NCI-H524 treated with DMSO at 0.1 percent for 48 hours (cell line): ENCODE measurements at places on chromosomes 4 and X.

DNA sequence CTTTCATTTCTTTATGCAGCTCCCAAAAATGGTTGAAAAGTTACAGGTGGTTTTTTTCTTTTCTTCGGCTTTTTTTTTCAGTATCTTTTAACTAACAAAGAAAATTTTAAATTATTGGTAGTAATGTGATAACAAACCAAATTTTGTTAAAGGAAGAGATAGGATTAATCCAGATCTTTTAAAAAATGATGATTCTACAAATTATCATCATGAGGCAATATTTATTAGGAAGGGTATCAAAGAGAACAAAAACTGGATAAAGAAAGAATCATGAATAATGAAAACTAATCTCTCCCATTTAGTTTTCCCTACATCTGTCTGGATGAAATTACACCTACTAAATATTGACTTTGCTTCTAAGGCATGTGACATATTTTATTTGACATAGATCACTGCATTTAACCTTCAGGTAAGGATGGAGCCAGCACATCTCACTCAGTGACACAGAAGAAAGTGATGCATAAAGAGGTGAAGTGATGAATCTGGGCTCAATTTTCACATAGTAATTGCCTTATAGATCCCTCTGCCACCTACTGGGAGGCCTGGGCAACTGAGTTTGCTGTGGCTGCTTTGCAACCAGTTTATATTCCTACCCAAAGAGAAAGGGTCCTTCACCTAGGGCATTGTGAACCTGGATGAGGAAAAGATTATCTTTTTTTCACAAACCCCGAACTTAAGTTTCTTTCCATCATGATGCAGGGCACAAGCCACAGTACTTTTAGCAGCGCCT is 155.6 kb downstream of the HNRNPD start:
- DNase-seq, result no peak

GRCh38 chr4:142983065-142983464 is 137.0 kb upstream of the INPP4B start:
- no peak for DNase-seq

- peak; percentile 20 for DNase-seq
Measured at GRCh38 chrX:38112566-38112965, 106.2 kb downstream of the SYTL5 start.

DNA sequence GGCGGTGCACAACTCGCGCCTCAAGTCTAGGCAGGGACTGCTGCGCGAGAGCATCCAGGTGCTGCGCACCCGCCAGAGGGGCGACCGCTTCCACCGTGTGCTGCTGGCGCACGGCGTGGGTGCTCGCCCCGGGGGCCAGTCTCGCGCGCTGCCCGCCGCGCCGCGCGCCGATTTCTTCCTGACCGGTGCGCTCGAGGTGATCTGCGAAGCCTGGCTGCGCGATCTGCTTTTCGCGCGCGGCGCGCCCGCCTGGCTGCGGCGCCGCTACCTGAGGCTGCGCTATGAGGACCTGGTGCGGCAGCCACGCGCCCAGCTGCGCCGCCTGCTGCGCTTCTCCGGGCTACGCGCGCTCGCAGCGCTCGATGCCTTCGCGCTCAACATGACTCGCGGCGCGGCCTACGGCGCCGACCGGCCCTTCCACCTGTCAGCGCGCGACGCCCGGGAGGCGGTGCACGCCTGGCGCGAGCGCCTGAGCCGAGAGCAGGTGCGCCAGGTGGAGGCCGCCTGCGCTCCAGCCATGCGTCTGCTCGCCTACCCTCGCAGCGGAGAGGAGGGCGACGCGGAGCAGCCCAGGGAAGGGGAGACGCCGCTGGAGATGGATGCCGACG is 1.3 kb downstream of the CHST7 start:
- DNase-seq, result no peak

GRCh38 chr4:113273721-113274220 is 224.3 kb downstream of the ANK2 start:
- no peak for DNase-seq

GRCh38 chr4:152633118-152633517 is 46.7 kb downstream of the TMEM154 start:
- no peak for DNase-seq

DNA sequence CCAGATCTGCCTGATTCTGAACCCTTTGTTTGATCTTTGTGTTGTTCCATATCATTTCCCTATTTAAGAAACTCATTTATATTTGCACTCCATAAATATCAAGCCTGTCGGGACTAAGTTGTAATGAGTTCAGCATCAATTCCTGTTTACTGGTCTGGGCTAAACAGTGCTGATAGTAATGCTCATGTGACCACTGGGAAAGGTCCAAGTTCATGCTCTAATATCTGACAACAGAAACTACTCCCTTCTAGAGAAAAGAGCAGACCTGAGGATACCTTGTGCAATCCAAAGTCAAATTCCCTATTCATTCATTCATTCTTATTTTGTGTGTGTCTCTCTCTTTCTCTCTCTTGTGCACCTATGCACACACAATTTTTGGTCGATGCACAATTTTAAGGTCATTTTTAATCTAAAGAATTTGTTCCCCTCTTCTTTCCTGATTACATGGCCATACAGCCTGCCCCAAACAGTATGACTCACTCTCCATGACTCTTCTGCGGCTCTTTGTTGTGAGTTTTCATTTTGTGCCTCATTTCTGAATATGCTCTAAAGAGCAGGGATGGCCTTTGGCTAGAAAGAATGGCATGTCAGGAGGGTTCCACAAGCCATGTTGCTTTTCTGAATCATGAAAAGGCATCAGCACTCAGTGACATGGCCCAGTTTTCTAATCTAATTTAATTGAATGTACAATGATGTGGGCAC is 664.3 kb downstream of the RPA4 start:
- no peak for DNase-seq

GRCh38 chrX:43817444-43817843 is 64.8 kb downstream of the MAOB start:
- DNase-seq, result no peak

DNA sequence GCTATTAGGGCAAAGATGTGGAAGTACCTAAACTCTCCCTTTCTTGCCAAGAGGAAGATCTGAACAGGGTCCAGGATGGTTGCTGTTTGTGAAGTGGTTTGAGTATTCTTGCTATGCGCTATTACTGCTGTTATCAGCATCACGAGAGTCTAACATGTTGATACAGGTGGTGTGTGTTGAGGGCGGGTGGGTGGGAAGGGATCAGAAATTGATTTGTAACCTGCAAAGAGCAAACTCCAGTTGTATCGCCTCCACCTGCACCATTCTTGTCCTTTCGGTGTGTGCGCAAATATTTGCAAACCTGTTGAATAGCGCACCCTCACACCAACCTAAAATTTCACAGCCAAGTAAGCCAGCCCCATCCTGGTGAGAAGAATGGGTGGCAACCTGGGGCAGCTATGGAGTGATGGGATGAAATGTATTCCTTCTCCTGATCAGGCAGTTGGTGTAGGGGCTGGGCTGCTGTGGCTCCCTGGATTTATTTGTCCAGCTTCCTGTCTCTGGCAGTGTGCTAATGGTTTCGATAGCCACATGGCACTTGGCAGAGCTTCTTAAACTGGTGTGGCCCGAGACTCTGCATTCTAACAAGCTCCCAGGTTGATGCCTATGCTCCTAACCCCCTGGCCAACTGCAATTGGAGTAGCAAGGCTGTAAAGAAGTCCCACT is 102.6 kb upstream of the SCML1 start:
- DNase-seq, result no peak

GRCh38 chr4:145279122-145279960 is 99.0 kb upstream of the OTUD4 start:
- DNase-seq, result no peak

GRCh38 chr4:54542119-54542438 is 115.7 kb upstream of the KIT start:
- DNase-seq, result no peak
